ENCODE measurements at places on chromosomes 11 and 22.
A peak's percentile ranks its signal among the peaks of the same experiment; 100 is the strongest.

GRCh38 chr11:120554766-120555432 lies 43.4 kb downstream of the GRIK4 start:
- DNase-seq = peak; percentile 45

DNA sequence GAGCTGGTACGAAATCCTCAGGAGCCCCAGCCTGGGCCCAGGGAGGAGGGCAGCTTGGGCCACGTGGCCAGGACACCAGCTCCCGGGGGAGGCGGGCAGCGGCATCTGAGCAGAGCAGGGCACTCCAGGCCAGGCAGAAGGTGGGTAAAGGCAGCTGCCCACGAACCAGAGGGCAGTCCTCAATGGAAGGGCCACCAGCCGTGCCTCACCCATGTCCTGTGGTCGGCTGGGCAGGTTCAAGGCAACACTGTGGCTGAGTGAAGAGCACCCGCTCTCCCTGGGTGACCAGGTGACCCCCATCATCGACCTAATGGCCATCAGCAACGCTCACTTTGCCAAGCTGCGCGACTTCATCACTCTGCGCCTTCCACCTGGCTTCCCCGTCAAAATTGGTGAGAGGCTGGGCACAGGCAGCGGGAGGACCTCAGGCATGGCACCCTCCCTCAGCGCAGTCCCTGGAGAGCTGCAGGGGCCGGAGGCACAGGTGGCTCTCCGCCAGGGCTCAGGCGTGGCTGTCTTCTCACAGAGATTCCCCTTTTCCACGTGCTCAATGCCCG lies 2.5 kb upstream of the SSH3 start:
- no peak for DNase-seq

GRCh38 chr11:112525270-112525669 lies 264.6 kb upstream of the PLET1 start:
- DNase-seq = peak; percentile 61

DNA sequence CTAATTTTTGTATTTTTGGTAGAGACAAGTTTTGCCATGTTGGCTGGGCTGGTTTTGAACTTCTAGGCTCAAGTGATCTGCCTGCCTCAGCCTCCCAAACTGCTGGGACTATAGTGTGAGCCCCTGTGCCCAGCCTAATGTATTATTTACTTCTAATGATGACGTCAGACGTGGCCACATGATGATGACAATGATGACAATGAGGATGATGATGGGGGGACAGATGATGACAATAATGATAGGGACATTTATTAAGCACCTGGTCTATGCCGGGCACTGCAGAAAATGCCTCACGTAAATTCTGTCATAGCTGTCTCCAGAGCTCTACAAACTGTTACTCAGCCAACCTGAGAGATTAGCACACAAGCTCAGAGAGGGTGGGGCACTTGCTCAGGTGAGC lies 169.3 kb downstream of the SHANK2 start:
- no peak for DNase-seq

DNA sequence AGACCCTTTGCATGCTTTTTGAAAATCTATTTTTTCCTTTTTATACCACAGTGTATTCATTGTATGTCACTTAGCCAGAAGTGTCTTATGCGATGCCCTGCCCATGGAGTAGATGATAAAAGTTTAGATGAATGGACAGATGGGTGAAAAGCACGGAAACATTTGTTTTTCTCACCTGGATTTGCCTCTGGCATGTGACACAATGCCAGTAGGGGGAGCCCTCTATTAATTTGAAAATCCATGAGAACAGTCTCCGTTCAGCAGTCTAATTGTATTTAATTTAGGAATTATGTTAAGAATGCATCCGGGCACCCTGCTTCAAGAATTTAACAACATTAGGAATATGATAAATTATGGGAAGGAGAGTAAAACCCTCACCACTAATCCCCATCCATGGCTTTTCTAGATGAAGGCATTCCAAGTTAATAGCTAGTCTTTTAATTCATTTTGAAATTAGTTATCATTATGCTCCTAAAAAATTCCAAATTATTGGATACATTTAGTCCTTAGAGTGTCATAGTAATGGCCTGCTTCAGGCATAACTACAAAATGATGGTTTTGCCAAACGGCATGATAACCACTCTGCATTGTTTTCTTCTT lies 55.3 kb upstream of the ALKBH3 start:
- peak; percentile 49 for DNase-seq

DNA sequence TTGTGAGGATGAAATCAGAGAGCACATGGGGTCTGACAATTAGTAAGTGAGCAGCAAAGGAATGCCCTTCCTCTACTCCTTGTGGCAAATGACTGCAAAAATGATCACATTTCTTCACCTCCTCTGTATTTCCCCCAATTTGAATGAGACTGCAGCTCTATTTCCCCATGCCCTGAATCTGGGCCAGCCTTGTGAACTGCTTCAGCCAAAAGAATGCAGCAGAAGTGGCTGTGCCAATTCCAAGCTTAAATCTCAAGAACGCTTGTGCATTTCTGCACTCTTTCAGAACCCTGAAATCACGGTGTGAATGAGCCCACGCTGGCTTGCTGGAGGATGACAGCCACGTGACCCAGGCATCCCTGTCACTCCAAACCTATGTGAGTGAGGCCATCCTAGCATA lies 9.9 kb downstream of the SLC43A3 start:
- no peak for DNase-seq

- no peak for DNase-seq
Observed at GRCh38 chr22:40190501-40190900, 12.8 kb downstream of the TNRC6B start.

- DNase-seq = no peak
Observed at GRCh38 chr22:49348631-49349030, 479.0 kb downstream of the BRD1 start.

DNA sequence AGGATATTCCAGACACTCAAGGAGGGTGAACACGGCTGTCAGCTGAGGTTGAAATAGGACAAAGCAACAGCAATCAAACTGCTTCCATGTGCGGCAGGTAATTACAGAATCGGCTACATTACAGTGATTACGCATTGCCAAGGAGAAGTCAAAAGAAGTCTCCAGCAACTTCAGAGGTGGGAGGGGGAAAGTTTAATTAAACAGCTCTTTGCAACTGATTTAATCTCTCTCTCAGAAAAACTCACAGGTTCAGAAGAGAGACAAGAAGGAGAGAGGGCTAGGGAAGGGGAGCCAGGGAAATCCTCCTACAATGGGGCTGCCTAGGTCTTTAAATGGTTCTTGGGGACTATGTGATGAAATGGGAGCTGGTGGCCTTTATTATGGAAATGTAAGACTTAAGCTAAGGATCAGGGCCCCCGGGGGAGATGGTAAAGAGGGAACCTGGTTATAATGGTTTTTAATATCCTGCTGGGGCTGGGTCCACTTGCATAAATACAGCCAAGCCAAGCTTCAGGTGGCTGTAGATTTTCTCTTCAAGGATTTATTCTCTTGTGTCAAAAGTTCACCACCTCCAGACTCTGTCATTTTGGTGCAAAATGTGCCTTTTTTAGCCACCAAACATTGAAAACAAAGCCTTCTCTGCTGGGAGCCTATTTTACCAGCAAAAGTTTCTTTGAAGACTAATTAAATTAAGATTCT lies 354.7 kb upstream of the NARS2 start:
- no peak for DNase-seq

GRCh38 chr11:1771700-1772099 lies 8.0 kb upstream of the CTSD start:
- DNase-seq = peak; percentile 62

GRCh38 chr22:22799561-22799960 lies 88.1 kb upstream of the IGLL5 start:
- no peak for DNase-seq

DNA sequence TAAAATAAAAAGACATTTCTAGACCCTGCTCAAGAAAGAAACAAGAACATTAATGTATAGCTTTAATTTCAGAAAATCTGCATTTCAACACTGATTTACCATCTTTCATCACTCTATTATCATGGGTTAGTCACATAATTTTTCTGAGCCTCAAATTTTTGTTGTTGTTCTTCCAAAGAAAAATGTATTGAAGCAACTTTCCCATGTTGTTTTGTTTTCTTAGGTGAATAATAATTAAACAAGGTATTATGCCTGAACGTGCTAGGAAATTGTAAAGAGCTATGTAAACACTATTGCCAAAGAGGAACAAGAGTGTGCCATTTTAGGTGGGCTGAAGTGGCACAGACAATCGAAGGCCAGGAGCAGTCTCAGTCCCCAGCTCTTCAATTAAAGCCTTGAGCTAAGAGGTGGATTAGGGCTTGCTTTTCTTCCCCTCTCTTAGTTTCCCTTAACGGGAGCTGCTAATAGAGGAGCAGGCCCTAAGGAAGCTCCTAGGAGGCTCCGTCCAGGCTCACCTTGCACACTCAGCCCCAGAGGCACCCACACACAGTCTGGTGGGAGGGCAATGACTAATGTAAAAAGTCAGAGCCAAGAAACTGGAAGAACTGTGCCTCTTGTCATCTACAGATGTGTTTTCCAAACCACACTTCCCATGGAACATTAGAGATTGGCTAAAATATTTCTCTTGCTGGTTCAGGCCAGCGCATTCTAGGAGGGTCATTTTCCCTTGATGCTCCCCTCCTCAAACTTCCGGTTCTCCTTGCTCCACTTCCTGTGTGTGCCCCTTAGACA lies 8.8 kb upstream of the UBASH3B start:
- peak; percentile 77 for DNase-seq

DNA sequence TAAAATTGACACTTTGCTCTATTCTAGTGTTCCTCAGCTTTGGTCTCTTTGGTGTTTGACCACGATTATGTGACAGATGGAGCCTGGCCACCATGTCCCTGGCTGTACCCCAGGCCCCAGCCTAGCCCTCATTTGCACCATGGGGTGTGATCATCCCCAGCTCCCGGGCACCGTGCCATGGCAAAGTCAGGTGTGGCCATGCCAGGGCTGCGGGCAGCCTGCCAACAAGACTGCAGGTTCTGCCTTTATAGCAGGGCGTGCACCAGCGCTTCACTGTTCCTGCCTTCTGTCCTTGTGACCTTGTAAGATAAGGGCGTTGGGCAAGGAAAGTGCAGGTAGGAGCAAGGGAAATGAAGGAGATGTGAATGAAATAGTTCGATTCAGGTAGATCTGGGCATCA lies 22.4 kb upstream of the APOBEC3A start:
- no peak for DNase-seq

DNA sequence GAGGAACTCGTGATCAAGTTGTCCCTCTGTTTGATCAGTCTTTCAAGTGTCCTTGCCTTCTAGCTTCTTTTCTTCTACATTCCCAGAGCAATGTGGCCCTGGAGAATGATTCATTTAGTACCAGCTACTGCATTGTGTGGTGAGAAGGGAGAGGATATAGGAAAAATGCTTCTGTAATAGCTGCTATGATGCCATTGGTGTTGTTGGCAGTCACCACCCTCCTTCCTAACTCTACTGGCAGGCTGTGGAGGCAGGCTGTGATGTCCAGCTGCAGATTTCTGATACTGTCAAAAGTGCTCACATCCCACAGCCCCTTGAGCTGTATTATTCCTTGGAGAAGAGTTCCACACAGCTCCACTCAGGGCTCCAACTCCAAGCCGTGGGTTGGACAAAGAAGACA lies 52.8 kb downstream of the ENDOD1 start:
- no peak for DNase-seq

- peak; percentile 67 for DNase-seq
Observed at GRCh38 chr22:36301384-36301828, 48.5 kb downstream of the APOL1 start.

DNA sequence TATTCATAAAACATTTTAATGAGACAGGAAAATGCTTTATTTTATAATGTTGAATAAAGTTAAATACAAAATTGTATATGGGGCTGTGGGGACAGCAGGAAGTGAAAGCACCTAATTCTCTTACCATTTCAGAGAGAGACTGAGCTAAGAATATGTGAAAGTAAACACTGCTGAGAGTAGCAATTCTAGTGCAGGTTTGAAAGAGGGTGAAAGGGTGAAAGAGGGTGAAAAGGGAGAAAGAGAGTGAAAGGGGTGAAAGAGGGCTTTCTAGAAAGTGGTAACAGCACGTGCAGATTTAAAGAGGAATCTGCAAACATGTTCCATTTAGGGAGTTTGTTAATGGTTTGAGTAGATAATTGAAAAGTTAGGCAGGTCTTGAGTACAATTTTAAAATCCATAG lies 652.0 kb upstream of the CCDC90B start:
- no peak for DNase-seq

DNA sequence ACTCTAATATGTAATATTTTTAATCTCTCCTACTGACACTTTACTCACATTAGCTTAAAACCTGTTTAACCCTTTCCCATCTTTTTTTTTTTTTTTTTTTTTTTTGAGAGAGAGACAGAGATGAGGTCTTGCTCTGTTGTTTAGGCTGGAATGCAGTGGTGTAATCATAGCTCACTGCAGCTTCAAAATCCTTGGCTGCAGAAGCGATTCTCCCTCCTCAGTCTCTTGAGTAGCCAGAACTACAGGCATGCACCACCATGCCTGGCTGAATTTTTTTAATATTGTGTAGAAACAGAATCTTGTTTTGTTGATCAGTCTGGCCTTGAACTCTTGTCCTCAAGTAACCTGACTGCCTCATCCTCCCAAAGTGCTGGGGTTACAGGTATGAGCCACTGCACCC lies 37.3 kb downstream of the PAMR1 start:
- DNase-seq = peak; percentile 68

DNA sequence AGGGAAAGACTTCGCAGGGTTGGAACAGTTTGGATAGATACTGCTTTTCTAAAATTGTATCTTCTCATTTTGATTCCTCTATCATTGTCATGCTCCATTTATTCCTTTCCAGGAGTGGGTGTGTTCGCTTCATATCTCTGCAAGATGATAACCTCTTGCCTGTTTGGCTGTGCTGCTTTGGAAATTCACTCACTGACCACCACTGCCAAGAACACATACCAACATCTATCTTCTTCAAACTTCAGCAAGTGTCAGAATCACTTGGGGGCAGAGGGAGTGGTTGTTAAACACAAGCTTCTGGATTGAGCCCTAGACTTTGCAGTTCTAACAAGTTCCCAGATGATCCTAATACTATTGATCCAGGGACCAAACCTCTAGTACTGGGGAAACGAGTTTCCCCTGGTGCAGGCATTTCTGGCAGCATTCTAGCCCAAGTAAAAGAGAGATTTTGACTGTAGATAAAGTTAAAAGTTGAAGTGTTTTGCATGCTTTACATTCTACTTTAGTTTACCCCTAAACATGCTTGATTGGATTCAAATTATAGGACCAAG lies 11.5 kb upstream of the DKK3 start:
- no peak for DNase-seq

- DNase-seq = no peak
Observed at GRCh38 chr22:26893173-26894110, 236.1 kb downstream of the MIAT start.

DNA sequence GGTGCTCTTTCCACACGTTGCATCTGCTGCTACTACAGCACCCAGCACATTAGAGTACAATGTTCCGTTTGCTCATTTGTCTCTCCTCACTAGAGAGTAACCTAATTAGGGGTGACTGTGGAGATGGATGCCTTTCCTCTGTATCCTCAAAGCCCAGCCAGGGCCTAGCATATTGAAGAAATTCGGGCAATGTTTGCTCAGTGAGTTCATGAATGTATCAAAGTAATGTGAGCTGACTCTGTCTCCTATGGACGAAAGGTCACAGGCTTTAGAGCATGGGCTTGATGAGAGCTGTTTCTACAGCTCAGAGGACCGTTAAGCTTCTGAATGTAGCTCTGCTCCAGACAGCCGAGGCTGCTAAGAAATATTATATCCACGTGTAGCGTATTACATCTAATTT lies 67.5 kb downstream of the C11orf58 start:
- DNase-seq = no peak

Data from EH (cell line).